Stimulated activated CD8-positive, alpha-beta memory T cell treated with anti-CD3 and anti-CD28 coated beads, Interleukin-7, amount 100 ng/mL, for 24 hours (primary cell): ENCODE measurements at places on chromosomes 16 and 17.

- no peak for DNase-seq
Measured at GRCh38 chr16:27689711-27690110, 139.8 kb downstream of the KATNIP start.

GRCh38 chr17:28145348-28145747 is 102.9 kb downstream of the NLK start:
- no peak for DNase-seq

DNA sequence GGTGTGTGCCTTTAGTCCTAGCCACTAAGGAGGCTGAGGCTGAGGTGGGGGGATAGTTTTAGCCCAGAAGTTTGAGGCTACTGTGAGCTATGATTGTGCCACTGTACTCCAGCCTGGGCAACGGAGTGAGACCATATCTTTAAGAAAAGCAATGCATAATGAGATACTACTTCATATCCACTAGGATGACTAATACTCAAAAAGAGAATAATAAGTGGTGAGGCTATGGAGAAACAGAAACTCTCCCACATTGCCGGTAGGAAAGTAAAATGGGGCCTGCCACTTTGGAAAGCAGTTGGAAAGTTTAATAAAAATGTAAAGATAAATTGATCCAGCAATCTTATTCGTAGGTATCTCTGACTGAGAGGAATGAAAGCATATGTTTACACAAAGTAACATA is 4.6 kb upstream of the NPIPB2 start:
- DNase-seq: no peak

DNA sequence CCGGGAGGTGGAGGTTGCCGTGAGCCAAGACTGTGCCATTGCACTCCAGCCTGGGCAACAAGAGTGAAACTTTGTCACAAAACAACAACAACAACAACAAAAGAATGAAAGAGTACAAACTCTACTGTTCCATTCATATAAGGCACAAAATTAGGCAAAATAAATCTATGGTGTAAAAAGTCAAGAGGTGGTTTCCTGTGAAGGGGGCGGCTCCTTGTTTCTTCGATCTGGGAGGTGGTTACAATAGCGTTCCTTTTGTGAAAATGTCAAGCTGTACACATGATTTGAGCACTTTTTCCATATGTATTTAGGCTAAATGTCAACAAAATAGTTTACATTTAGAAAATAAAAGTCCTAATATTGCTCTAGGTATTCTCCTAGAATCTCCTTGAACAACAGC is 6.9 kb downstream of the SIAH1 start:
- DNase-seq: no peak

GRCh38 chr16:58236231-58236690 is 38.4 kb upstream of the CSNK2A2 start:
- peak; percentile 37 for DNase-seq

- DNase-seq: no peak
Measured at GRCh38 chr17:69142175-69142802, 594 bp upstream of the ABCA6 start.

- no peak for DNase-seq
Measured at GRCh38 chr17:11610999-11611566, 12.8 kb downstream of the DNAH9 start.

DNA sequence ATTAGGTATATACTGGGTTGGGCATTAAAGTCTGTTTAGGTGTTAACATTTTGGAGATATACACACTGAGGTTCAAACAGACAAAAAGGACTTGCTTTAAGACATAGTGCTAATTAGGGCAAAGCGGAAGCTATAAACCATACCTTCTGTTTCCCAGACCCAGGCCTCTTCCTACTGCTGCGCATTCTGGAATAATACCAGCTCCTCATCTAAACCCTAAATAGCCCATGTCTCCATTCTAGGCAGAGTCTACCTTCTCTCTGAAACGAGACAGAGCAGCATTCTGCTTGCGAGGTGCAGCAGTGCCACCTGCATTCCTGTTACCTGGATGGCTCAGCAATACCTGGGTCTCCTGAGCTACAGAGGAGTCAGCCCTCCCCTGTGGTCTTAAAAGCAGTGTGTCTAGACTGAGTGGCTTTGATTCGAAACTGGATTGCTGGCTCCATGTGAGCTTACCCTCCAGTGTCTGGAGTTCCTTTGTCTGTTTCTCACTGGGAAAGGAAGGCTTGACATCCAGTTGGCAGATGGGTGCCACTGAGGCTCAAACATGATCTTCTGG is 6.4 kb downstream of the YPEL2 start:
- DNase-seq: no peak
